ENCODE measurements at places on chromosomes 2 and 18.

DNA sequence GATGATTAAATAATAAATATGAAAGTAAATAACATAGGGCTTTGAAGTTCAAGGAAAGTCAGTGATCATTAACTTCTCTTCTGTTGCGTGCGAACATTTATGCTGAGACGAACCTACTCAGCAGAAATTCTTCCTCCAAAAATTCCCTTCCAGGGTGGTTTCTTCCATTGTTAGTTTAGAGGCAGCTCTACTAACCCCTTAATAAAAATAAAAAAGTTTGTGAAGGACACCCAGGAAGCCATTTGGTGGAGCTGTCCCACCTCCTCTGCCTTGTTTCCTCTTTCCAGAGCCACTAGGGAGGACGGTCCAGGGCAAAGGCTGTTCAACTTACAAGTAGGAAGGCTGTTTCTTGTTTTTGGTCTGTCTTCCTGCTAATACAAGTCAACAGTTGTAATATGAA is 2.1 kb upstream of the SMAD2 start:
- peak; percentile 63 for DNase-seq

- no peak for DNase-seq
Observed at GRCh38 chr18:9993521-9994025, 79.8 kb downstream of the VAPA start.

GRCh38 chr2:195505701-195506100 is 151.3 kb upstream of the SLC39A10 start:
- no peak for DNase-seq

GRCh38 chr2:164746713-164747112 is 94.9 kb downstream of the COBLL1 start:
- DNase-seq, result no peak

- no peak for DNase-seq
Observed at GRCh38 chr2:211454679-211455078, 898.3 kb downstream of the CPS1 start.

DNA sequence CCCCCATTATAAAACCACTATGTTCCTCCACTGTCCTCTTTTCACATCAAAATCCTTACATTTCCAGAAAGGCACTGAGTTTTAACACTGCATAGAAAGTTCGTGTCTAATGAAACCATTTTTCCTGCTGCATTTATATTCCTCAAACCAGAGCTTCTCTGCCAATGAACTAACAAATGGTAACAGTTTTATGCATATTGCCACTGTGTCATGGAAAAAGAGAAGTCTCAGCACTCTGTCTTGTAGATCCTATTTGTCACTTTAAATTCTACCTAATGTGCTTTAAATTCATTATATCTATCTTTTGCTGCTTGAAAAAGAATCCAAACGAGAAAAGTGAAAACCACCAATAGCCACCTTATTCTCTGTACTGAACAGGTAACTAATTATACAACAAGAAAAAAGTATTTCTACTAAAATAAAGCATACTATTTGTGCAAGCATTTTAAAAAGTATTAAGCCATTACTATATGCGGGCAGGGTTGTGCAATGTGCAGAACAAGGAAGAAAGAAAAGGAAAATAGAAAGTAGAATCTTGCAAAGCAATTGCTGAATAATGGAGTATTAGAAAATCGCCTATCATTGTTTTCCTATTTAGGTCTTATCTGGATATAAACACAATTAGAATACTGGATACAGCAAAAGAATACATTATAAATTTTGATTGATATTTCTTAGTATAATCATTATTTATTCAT is 328.9 kb downstream of the ZEB2 start:
- DNase-seq, result peak; percentile 38

GRCh38 chr18:44238454-44238853 is 442.2 kb upstream of the SETBP1 start:
- no peak for DNase-seq

GRCh38 chr2:32627441-32627813 is 423 bp upstream of the TTC27 start:
- DNase-seq, result peak; percentile 39

GRCh38 chr2:74685408-74685807 is 31.4 kb downstream of the SEMA4F start:
- DNase-seq, result no peak

- DNase-seq, result no peak
Observed at GRCh38 chr2:199216253-199216652, 241.5 kb downstream of the SATB2 start.
